ENCODE measurements at places on chromosomes 11 and 22.

DNA sequence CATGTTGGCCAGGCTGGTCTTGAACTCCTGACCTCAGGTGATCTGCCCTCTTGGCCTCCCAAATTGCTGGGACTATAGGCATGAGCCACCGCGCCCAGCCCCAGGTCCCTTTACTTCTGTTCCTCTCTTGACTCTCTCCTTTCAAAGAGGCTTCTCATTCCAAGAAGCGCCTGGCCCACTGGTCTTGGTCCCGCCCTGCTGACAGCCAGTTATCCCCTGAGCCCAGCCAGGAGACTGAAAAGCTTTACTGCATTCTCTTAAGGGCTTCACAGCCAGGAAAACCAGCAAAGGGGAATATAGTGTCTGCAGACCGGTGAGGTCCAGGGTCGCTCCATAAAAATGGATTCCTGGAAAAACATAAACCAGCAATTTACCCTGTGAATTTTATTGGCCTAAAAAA, 68.3 kb downstream of the NFAM1 start:
- DNase-seq: peak; percentile 47

DNA sequence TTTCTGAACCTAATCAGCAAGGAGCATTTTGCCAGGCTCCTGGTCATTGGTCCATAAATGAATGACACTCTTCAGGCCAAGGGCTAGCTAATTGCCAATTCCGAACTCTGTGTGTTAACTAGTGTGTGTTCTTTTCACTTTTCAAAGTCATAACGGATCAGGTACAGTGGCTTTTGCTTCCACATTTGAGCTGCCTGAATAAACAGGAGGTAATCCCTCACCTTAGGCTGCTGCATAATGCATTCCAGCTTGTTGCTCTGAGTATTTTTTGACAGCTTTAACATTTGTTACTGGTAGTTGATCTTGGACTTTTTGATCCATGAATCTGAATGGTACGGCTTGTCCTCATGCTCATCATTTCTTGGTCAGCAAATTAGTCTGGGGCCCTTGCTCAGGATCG, 485.1 kb downstream of the CNTN5 start:
- no peak for DNase-seq

DNA sequence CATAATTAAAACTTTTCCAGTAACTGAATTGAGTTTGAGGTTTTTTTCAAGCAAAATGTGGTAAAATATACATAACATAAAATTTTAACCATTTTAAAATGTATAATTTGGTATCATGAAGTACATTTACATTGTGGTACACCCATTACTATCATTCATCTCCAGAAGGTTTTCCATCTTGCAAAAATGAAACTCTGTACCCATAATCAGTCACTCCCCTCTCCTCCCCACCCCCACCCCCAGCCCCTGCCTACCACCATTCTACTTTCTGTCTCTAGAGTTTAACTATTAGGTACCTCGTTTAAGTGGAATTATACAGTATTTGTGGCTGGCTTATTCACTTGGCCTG, 63.7 kb downstream of the MICAL2 start:
- DNase-seq: no peak

- DNase-seq: no peak
These were observed 201.2 kb downstream of the PGR start for GRCh38 chr11:100928426-100928825.

- no peak for DNase-seq
These were observed 11.9 kb upstream of the SYTL2 start for GRCh38 chr11:85822814-85823213.

Data from neural progenitor cell (in vitro differentiated cells).